Effector CD8-positive, alpha-beta T cell (primary cell): ENCODE measurements at places on chromosomes 5 and 9.

DNA sequence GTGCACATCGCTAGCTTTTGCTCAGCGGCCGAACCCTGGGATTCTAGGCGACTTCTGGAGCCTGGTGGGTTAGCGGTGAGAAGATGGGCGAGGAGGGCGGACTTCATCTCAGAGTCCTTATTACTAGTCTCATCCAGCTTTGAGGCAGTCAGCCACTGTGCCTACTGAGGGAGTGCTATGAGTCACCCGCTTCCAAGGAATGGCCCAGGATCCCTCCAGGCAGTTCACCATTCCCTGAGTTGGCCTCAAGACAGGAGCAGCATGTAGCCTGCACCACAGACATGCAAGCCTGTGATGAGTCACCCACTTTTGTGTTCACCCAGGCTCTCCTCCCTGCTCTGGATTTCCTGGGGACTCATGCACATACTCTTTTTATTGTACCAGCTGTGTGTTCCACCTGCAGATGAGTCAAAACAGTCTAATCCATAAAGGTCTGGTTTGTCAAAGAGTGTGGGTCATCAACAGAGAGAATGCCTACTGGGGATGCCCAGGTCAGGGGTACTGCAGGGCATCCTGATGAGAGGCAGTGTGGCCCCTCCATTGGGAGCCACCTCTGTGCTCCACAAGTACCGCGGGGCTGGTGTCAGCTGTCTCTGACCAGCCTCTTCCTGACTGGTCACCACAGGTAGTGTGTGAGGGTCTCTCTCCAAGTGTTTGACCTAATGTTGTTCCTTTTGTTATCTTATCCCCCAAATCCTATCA is 20.2 kb downstream of the SLC22A5 start:
- DNase-seq, result no peak

GRCh38 chr5:120293796-120294195 is 170.3 kb upstream of the PRR16 start:
- no peak for DNase-seq

- DNase-seq, result no peak
These were observed 236.2 kb downstream of the IRX2 start for GRCh38 chr5:2515180-2515764.

DNA sequence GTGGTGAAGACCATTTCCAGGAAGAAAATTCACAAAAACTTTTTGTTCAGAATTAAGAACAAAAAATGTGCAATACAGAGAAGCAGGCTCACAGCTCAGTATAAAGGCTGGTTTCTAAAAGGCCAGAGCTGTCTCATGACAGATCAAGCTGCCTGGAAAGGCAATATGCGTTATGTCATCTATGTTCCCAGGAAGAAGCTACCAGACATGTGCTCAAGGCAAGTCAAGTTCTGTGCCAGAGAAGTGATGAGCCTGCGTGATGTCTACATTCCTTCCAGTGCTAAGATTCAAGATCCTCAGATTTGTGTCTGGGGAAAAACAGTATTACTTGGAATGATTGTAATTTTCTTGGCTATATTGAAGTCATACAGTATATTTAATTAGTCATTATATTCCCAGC is 104.3 kb downstream of the PDE4D start:
- DNase-seq, result no peak

GRCh38 chr9:134359493-134360179 is 33.4 kb downstream of the RXRA start:
- no peak for DNase-seq

DNA sequence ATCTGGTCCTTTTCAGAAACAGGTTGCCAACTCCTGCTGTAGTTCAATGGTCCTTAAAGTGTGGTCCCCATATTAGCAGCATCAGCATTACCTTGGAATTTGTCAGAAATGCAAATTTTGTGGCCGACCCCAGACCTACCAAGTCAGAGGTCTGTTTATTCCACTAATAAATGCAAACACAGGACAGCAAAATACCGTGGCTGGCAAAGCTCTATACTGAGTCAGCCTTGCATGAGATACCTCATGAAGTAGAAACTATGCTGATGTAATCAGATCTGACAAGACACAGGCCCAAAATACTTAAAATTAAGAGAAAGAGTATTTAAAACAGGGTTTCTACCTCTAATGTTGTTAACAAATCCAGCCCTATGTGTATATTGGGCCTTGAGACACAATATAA is 3.0 kb downstream of the GOLM1 start:
- DNase-seq, result no peak

DNA sequence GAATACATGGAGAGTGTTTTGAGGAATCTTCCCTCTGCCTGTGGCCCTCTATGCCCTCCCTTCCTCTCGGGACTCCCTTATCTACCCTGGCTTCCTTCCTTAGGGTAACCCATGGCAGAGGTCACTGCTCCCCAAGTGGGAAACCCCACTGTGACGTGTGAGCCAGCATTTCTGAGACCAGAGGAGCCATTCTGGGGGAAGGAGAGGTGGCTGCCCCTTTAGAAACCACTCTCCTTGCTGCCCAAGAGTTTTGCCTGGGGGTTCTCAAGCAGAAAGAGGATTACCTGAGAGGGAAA is 23.1 kb downstream of the CCNJL start:
- DNase-seq, result no peak

DNA sequence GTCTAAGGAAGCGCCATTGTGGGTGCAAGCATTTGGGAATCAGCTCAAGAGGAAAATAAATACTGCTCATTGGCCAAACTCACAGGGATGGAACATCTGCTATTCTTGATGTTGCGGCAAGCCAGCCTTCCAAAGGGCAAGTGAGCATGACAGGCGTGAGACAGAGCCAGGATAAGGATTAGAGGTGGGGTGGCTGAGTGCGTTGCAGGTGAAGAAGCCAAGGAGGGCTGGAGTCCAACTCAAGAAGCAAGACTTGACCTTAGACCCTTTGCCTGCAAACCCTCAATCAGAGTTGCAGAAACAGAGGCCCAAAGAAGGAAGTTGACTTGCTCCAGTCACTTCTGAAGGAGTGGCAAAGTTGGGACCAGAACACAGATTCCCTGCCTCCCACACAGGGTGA is 79.4 kb downstream of the WWC1 start:
- no peak for DNase-seq

DNA sequence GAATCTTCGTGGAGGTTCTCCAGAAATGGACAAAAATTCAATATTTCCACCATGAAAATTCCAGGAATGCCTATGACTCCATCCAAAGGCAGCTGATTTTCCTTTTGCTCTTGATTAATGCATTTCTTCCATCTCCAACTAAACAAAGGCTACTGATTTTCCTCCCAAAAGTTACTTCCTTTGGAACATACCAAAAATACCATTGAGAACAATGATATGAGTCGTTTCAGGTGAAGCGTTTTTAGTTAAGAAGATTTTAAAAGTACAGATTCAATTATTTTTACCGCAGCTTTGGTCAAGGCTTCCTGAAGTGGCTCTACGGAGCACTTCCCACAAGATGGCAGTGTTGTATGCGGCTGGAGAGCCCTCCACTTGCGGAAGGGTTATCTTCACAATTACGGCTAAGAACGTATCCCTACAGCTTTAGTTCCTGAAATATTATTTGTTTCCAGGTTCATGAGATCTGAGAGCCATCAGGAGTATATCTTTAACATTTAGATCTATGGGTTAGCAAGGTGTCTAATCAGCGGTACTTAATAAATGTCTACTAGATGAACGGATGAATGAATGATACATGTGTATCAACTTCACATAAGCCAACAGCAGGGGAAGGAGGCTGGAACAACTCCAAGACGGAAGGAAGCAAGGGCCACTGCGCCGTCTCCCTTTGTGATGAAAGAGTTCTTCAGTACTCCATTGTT is 35.9 kb upstream of the ARSB start:
- DNase-seq, result no peak

GRCh38 chr5:153439130-153439529 is 51.3 kb upstream of the GRIA1 start:
- DNase-seq, result no peak

DNA sequence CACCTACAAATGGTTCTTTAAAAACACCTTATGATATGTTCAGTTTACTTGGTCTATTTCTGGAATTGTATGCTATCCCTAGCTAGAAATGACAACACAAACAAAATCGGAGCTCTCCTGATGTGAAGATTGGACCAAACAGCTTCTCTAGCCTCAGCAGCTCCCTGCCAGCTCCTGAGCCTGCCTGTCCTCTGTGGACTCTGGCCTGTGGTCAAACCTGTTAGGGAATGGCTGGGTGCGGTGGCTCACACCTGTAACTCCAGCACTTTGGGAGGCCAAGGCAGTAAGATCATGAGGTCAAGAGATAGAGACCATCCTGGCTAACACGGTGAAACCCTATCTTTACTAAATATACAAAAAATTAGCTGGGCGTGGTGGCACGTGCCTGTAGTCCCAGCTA is 195.3 kb downstream of the GAS1 start:
- DNase-seq, result no peak

DNA sequence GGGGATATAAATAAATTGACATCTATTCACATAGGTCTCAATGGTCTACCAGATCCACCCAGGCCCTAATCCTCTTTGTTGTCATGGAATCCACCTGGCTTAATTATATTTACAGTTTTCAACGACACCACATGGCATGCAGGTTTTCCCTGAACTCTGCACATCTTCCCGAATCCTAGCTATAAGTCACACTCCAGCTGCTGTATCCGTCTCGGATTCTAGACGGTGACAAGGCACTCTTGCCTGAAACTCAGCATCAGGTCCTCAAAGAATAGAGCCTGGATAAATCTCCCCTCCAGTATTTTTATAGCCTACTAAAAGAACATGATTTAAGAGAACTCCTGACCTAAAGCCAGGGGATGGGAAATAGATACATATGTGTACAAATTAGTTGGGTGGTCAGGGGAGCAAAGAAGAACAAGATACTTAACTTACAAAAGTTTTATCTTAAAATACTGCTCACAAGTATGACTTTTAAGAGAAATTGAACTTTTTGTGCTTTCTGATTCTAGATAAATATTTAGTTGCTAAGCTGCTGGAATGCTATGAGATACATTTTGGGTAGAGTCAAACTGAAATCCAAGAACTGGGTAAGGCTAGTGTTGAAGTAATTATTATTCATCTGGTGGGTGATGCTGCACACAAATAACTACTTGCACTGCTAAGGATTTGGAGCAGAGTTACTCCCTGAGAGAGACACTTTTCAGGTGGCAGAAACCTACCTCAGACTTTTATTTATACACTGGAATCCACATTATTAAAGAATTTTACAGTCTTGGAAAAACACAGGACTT is 187.3 kb downstream of the EFNA5 start:
- DNase-seq, result no peak

DNA sequence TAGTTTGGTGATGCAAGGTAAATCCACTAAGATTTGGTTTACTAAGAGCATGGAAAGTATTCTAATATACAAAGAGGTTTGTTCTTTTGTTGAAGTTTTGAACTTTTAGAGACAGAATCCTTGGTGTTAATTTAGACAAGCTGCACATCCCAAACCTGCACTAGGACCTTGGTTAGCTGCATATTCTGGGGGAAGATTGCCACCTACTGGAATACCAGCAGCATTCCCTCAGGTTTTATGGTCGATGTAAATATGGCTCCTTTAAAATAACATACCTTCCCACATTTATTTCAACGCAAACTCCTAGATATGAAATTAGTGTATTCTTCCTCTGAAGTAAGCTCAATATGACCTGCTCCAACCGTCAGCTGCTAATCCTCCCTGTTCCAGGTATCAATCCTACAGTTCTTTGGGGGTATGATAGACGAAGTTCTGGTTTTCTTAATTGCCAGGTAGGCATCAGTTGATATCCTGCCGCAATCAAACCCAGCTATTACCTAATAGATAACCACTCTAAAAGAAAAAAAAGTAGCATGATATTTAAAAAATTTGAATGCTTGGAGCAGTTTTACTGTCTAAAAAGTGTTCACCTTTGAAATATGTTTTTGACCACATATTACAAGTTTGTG is 624.1 kb downstream of the ISL1 start:
- DNase-seq, result no peak
